ENCODE measurements at places on chromosomes 1 and 21. TPM values are rescaled to one million over a fixed set of nuclear protein-coding genes. Genes with fewer than 3 reads are reported as not detected.
A peak's percentile ranks its signal among the peaks of the same experiment; 100 is the strongest.

DNA sequence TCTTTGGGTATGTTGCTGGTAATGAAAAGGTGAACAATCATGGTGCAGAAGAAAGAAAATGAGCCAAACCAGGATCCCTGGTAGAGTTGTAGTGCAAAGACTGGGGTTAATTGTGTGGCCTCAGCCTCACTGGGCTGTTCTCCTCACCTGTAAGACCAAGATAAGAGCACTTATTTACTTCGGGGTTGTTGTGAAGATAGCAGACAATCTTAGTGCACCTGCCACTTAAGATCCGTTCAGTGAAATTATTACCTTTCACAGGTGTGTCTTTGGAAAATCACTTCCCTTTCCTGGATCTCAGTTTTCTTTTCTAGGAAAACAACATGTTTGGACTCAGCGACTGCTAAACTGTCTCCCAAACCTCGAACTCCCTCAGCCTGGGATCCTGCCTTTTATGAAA is 1.3 kb upstream of the FGGY start:
- DNase-seq: no peak

GRCh38 chr1:26723013-26723991 is 27.5 kb downstream of the ARID1A start:
- peak; percentile 86 for DNase-seq

- DNase-seq: no peak
These were observed 16.2 kb upstream of the ERICH3 start for GRCh38 chr1:74689621-74690363.

- DNase-seq: no peak
These were observed 212.5 kb downstream of the TOMM20 start for GRCh38 chr1:234915924-234916675.

GRCh38 chr1:94973309-94973922 is 46.5 kb upstream of the CNN3 start:
- DNase-seq: no peak

GRCh38 chr21:38306433-38307141 is 49.8 kb downstream of the KCNJ15 start:
- DNase-seq: no peak

- no peak for DNase-seq
These were observed 27.2 kb upstream of the ERG start for GRCh38 chr21:38525454-38525853.

GRCh38 chr21:37281579-37281978 is 14.4 kb upstream of the VPS26C start:
- no peak for DNase-seq

DNA sequence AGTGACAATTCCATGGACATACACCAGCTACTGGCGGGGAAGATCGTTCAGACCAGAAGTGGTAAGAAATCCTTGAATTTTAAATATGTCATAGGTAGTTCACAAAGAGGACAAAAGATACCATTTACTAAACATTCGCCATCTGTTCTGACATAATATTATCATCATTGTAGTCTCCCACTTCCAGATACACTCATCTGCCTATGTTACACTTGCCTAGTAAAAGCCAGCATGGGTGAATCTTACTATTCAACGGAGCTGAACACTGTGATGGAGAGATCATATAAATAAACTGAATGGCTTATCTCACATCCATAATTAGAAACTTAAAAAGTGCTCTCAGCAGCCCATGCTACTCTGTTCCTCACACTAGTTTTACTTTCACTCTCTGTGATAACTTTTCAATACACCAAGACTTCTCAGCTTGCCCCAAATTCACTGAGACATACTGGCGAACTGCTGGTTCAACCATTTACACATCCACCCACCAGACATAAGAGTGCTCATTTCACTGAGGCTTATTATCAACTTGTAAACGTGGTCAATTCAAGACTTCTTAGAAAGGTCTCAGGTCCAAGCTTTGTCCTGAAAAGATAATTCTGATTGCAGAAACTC is 463 bp upstream of the PRRC2C start:
- DNase-seq: no peak

- DNase-seq: no peak
These were observed 6.6 kb upstream of the DOP1B start for GRCh38 chr21:36149788-36150711.

DNA sequence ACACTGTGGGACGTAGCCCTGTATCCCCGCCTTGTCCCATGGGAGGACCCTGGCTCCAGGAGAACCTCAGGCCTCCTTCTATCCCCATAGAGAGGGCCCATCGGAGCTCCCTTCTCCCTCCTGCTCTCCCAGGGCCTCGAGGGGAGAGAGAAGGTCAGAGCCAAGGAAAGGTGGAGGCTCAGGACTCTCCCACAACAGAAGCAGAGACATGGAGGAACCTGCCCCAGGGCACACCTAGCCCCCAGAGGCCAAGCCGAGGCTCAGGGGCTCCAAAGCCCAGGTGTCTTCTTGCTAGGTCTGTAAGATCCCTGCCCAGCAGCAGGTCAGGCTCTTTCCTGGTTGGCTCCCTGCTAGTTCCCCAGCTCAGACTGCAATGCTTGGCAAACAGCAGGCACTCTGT is 34.4 kb upstream of the ARF1 start:
- DNase-seq: no peak

Gene ADORA3
- 0.83 TPM for polyA plus RNA-seq

Gene IL6R
- polyA plus RNA-seq: 6.5 TPM

Gene KCNH1
- polyA plus RNA-seq: 0.32 TPM

Gene EDARADD
- 7.8 TPM for polyA plus RNA-seq

Gene CFAP107
- polyA plus RNA-seq: 0.99 TPM

Gene RNF186
- 0.33 TPM for polyA plus RNA-seq

Gene YIPF1
- polyA plus RNA-seq: 37.5 TPM

Gene ACBD6
- polyA plus RNA-seq: 67.3 TPM
